NCI-H2171 (cell line): ENCODE measurements at places on chromosomes 4 and X.

- DNase-seq, result no peak
These were observed 211.8 kb downstream of the NPFFR2 start for GRCh38 chr4:72243641-72244040.

DNA sequence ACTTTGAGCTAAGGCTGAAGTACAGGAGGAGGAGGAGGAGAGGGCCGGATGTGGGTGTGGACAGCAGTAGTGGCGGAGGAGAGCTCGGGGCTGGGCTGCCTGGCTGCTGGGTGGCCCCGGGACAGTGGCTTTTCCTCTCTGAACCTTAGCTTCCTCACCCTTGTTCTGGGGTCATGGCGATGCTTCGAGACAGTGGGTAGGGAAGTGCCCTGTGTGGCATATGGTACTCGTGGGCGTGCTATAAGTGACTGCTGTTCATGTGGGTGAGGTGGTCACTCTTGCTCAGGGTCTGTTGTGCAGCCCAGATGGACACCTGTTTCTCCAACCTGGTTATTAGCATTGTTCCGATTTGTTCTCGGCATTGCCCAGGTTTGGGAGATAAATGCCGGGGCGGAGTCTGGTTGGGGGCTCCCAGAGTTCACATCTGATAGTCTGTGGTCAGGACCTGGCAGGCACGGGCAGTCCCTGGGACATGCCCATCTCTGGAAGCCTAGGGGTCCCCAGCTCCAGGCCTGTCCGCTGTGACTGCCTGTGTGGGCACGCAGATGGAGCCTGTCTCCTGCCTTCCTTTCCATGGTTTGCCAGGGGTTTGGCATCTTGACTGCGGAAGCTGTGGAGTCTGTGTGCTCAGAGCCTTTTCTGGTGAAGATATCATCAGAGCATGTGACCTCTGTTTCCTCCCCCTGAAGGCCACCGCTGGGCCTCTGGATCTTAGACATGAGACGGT lies 4.9 kb upstream of the CPZ start:
- DNase-seq, result no peak

DNA sequence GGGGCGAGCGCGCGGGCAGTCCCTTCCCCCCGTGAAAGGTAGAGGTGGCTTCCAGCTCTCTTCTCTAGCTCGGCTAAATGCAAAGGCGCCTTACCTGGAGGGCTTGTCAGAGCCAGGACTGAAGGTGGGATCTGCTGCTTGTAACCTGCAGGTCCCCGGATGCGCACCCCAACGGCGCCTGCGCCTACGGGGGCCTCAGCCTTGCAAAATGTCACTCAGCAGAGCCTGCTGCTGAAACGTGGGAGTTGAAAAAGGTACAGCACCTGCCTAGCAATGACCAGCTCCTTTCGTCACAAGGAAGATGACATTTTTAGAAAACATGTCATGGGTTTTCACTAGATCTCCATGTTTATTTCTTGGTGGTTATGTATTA lies 583 bp downstream of the ABHD18 start:
- peak; percentile 49 for DNase-seq

- DNase-seq, result no peak
These were observed 19.5 kb upstream of the PDGFRA start for GRCh38 chr4:54209617-54210016.

DNA sequence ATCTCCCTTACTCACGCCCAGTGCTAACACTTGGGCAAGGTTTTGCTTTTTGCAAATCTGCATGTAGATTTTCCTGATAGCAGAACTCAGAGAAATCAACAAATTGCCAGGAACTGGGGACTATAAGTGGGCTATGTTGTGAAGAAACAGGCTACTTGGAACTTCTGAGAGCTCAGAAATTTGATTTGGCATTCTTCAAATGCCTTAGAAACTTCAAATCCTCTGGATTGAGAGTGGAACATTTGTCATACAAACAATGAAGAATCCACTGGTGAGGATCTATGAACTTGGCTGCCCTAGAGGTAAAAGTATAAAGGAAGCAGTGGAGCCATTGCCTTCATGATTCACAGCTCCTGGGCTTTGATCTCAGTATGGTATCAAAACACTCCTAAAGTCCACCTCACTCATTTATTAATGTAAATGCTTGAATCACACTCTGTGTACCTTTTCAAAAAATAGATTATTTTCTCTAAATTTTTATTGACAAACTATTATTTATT lies 126.0 kb downstream of the GLRA3 start:
- no peak for DNase-seq

DNA sequence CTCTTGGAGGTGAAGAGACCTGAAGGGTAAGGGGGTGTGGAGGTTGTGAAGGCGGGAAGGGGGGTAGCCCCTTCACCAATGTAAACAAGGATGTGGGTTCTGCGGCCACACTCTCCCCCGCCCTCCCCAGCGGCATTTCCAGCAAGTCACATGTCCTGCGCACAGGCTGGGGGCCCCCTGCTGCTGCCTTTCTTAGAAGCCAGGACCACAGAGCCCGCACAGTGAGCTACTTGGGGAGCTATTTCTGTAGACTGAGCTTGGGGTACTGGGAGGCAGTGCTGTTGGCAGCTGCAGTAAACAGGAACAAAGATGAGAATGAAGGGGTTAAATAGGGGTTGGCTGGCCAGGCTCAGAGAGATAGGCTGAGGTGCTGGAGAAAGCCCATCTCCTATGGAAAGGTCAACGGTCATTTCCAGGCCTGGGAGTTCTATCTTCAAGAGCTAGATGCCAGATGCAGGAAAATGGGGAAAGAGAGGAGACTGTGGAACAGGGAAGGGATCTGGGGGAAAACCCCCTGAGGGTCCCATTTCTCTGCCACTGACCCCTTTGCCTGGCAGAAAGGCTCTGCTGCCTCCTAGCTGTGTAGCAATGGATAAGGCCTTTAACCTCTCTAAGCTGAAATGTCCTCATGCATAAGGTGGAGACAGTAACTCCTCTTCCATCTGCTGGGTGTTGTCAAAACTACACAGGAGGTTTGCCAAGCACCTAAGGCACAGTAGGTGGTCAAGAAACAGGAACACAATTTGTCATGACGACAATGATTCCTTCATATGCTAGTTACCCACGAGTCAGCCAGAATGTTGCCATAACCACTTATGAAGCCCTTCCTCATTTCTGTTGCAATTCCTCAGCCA lies 18.5 kb upstream of the PIM2 start:
- DNase-seq, result no peak

GRCh38 chrX:16807976-16808542 lies 21.8 kb downstream of the TXLNG start:
- no peak for DNase-seq

DNA sequence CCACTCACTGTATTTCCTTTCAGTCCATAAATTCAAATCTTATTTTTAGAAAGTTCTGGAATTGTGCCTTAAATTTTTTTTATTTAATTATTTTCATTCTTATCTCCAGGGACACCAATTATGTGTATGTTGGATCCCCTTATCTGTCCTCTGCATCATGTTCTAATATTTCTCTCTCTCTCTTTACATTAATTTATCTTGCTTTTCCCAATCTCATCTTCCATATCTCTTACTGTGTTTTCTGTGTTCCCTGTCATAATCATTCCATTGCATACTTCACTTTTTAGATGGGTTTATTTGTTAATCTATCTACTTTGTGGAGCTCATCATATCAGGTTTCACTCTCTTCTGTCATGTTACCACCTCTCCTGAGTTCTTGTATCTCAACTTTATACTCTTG lies 37.4 kb downstream of the PPP2R2C start:
- DNase-seq, result no peak

DNA sequence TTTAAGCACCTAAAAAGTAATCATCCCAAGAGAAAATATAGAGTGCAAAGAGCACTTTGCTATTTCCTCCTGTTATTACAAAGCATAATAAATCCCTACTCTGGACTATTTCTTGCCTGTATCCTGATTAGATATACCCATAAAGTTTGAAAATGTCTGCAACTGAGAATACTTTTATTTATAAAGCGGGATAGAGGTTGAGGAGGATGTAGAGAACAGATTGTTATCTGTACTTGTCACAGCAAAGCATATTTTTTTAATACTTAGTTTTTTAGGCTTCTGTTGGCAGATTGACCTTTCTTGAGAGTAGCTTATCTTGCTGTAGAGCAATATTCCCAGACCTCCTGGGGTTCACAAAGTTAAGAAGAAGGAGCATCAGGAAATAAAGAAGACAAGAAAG lies 396.1 kb downstream of the KCNIP4 start:
- DNase-seq, result no peak

- no peak for DNase-seq
These were observed 29.2 kb upstream of the MXD4 start for GRCh38 chr4:2290974-2291704.

- DNase-seq, result no peak
These were observed 132.1 kb downstream of the PWWP3B start for GRCh38 chrX:106300239-106300638.

GRCh38 chr4:85747882-85748491 lies 273.0 kb downstream of the ARHGAP24 start:
- DNase-seq, result peak; percentile 27

- peak; percentile 72 for DNase-seq
These were observed at the start of gene UBQLN2 for GRCh38 chrX:56563231-56564161. Gene UBQLN2 (plus strand): TSS chrX:56563627. CDS start chrX:56563874, 247 bp downstream.

GRCh38 chr4:99828477-99828876 lies 11.8 kb downstream of the DAPP1 start:
- no peak for DNase-seq

DNA sequence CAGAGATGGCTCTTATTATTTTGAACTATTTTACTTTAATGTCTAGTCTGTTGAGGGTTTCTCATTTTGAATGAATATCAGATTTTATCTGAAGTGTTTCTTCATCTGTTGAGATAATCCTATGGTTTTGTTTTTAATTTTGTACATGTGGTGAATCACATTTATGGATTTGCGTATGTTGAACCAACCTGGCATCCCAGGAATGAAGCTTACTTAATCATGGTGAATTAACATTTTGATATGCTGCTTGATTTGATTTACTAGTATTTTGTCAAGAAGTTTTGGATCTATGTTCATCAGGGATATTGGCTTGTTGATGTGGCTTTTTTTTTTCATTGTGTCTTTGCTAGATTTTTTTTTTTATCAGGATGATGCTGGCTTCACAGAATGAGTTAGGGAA lies 2390.9 kb downstream of the PCDH7 start:
- DNase-seq, result no peak

GRCh38 chr4:153502584-153502983 lies 36.4 kb downstream of the TMEM131L start:
- no peak for DNase-seq

GRCh38 chrX:1076871-1077651 lies 135.4 kb downstream of the CRLF2 start:
- DNase-seq, result no peak

DNA sequence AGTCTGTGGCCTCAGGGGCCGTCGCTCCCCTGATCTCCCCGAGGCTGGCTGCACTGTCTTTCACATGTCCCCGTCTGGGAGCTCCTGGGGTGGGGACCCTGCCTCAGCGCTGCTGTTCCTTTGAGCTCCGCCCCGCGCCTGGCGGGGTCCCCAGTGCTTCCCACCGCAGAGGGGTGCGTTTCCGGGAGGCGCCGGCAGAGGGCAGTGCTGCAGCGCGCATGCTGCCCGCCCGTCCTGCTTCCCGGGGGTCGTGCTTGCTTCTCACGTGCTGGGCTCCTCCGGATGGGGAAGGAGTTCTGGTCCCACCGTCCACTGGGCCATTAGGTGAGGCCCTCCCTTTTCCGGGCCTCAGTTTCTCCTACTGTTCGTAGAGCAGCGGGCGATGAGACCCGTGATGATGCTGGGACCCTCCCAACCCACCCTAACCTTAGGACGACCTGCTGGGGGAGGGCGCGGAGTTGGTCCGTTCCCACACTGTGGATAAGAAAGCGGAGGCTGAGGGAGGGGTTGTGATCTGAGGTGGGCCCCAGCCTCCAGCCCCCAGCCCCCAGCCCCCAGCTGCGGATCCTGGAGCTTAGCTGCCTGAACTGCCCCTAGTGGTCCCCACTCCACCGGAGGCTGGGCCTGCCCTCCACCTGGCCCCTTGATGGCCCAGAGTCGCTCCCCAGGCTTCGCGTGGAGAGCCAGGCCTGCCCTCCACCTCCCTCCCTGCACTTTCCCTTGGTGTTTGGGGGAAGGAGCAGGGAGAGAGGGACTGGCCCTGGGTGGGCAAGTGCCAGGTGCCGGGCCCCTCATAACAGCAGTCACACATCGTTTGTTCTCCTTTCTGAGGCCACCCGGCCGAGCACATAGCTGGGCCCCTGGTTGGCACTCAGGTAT lies 15.3 kb downstream of the CPZ start:
- DNase-seq, result no peak

GRCh38 chrX:154815274-154815818 lies 10.1 kb upstream of the MPP1 start:
- DNase-seq, result no peak

DNA sequence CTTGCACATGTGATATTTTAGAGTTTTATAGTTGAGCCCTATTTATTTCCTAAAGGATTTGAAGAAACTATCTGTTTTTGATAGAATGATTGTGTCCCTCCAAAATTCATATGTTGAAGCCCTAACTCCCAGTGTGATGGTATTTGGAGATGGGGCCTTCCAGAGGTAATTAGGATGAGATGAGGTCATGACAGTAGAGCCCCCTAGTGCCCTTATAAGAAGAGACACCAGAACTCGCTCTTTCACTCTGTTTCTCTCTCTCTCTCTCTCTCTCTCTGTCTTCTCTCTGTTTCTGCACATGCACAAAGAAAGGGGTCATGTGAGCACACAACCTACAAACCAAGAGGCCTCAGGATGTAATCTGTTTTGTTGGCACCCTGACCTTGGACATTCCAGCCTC lies 921.9 kb upstream of the DIAPH2 start:
- no peak for DNase-seq

DNA sequence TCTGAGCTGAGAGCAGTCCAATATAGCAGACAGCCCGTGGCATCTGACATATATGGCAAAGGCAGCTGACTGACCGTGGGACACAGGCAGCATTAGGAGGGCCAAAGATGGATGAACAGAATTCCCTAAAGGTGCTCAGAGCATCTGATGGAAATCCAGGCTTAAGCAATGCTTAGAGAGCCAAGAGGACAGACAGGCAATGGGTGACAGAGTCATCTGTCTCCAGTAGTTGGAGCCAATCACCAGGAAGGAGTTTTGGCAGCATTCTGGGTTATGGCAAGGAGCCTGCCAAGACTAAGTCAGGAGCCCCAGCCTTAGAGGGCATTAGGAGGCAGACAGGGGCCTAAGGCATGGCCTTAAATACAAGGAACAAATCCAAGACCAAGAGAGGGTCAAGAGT lies 153.3 kb upstream of the USP9X start:
- DNase-seq, result no peak

- no peak for DNase-seq
These were observed 70.1 kb downstream of the INPP4B start for GRCh38 chr4:142776026-142776425.

- no peak for DNase-seq
These were observed 53.6 kb downstream of the ETNPPL start for GRCh38 chr4:108709234-108709633.

GRCh38 chr4:189187531-189188052 lies 753.1 kb upstream of the FRG1 start:
- DNase-seq, result no peak

GRCh38 chr4:67131224-67131623 lies 414.1 kb downstream of the CENPC start:
- no peak for DNase-seq
